Stimulated activated CD4-positive, alpha-beta T cell treated with anti-CD3 and anti-CD28 coated beads, Interleukin-2, amount 100 ng/mL, for 4 hours (primary cell): ENCODE measurements at places on chromosomes 5 and 9.

GRCh38 chr5:89728750-89729149 is 680.8 kb downstream of the CETN3 start:
- DNase-seq: no peak

DNA sequence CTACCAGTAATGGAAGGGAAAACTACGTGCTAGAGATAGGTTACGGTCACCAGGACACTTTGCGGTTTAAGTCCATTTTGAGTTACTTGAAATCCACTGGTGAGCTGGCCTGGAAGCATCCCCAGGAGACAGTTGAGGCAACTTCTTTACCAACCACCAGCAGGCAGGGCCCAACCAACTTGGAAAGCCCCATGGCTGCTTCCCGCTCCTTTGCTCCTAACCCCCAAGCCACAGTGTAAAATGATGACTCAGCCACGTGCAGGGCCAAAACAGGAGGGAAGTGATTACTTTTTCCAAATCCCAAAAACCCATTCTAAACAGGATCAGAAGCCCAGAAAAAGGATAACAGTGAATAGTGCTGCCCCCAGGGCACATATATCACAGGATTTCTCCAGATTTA is 87.4 kb downstream of the PAX5 start:
- no peak for DNase-seq

- no peak for DNase-seq
These were observed 55.0 kb upstream of the IER5L start for GRCh38 chr9:129232839-129233591.

DNA sequence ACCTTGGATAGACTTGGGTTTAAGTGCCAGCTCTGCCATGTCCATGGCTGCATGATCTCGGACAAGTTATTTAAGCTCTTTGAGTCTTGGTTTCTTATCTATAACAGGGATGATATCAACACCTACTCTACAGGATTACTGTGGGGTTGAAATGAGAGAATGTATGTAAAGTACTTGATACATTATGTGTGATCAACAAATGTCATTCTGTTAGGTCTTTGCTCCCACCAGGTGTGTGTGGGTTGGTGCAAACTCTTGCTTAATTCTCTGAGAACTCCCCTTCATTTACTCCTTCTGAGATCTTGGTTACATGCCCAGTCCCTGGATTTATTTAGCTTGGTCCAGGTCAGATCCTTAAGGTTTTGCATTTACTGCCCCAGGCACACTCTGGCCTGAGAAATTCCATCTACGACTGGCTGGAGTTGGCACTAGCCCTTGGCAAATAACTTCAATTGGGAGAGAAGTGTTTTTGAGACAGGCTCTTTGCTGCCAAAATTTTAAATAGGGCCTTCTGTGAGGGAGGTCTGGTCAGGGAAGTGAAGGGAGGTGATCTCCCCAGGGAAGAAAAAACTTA is 63.5 kb upstream of the KLF9 start:
- DNase-seq: no peak

GRCh38 chr9:32706004-32706724 is 70.7 kb upstream of the TAF1L start:
- no peak for DNase-seq
